ENCODE measurements at places on chromosomes 7 and 10. TPM values are rescaled to one million over a fixed set of nuclear protein-coding genes. Genes with fewer than 3 reads are reported as not detected.

DNA sequence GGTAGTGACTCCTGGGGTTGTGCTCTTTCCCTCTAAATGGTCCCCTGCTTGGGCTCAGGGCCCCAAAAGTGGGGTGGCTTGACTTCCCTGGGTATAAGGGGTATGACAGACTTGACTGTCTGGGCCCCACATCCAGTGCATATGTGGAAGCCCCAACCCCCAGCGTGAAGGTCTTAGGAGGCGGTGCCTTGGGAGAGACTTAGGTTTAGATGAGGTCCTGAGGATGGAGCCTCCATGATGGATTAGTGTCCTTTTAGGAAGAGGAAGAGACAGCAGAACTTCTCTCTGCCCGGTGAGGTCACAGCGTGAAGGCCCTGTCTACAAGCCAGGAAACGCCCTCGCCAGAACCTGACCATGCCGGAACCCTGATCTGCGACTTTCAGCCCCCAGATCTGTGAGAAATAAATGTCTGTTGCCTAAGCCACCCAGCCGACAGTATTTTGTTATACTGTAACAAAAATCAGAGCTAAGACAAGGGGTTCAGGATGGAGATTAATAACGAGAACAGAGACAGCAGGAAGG is 23.8 kb downstream of the PODXL start:
- no peak for DNase-seq

HOXA4 gene
- 24.6 TPM for polyA plus RNA-seq

C7orf57 gene
- polyA plus RNA-seq = not detected

C10orf62 gene
- not detected for polyA plus RNA-seq

DNA sequence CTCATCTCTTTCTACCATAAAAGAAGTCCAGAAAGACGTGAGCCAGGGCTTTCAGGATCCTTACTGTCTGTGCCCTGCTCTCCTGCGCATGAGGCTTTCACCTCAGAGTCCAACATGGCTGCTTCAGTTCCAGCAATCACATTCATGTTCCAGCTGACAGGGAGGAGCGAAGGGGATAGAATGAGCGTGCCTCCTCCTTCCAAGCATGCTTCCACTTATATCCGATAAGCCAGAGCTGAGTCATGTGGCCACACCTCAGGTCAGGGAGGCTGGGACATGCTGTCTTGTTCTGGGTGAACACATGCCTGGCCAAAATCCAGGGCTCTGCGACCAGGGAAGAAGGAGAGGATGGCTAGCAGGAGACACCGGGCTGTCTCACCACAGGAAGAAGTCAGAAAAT is 248.2 kb downstream of the SKAP2 start:
- no peak for DNase-seq

DNA sequence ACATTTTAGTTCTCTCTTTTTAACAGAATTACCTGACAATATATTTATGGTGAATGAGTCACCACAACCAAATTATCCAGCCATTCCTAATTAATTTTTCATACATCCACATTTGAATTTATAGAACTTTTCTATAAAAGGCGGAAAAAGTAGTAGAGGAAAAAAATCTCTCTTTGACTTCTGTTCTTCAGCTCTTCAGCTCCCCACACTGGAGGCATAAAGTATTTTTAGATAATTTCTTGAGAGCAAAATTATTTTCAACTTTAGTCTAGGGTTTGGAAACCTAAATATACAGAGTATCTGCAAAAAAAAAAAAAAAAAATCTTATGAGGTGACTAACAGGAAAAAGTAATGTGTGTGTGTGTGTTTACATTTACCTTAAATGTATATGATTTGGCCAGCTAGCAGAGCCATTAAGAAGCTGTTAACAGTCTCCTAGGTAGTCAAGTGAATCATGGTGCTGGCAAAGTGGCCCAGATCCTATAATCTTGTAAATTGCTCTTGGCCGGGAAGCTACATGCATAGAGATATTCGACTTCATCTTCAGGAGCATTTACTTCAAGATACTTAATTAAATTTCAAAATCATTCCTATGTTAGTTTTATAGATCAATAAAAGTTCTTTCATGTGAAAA is 383.1 kb upstream of the STEAP1 start:
- no peak for DNase-seq

- DNase-seq = no peak
Observed at GRCh38 chr7:77439572-77439971, 23.4 kb upstream of the GSAP start.

DNA sequence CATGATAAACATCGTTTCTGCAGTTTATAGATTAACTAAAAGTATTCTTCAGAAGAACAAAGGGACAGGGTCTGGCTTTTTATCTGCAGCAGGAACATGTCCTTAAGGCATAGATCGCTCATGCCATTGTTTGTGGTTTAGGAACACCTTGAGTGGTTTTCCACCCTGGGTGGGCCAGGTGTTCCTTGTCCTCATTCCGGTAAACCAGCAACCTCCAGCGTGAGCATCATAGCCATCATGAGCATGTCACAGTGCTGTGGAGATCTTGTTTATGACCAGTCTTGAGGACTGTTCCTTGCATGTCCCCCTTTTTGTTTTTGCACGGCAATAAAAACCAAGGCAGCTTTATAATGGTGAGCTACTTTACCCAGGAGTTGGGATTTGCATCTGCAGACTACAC is 33.9 kb downstream of the STOX1 start:
- no peak for DNase-seq

GRCh38 chr10:29186221-29186620 is 102.6 kb upstream of the LYZL1 start:
- DNase-seq = no peak

DNA sequence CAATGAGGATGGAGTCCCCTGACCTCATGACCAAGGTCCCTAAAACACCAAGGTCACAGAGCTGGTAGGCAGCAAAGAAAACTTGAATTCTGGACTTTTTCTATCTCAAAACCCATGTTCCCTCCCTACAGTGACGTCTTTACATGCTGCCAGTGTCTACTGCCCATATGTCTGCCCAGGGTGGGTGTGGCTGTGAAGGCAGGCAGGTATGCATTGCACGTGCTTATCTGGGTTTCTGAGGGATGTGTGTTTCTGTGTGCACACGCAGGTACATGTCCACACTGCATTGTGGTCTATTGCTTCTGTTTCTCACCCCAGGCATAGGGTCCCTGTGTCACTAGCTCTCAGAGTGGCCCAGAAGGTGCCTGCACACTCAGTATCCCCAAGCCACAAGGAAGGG is 13.5 kb downstream of the ATP6V1F start:
- DNase-seq = no peak

GRCh38 chr7:85456254-85456653 is 269.4 kb upstream of the SEMA3D start:
- DNase-seq = no peak

DNA sequence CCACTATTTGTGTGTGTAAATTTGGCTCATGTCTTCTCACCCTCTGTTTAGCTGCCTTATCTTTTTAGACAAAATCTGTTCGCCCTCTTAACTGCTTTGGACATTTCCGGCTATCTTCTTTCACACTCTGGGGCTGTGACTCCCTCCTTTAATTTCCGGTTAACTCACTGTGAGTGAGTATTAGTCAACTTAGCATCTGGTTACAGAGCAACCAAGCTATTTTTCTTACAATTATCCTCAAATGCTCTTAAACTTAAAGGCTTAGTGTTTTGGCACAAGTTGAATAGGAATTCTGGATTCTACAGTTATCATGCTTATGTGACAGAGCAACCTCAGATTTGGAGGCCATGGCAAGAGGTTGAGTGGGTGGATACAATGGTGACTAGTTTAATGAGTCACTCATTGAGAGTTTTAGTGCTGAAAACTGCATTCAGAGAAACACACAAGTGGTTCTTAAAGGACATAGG is 177.6 kb upstream of the SEMA3A start:
- DNase-seq = no peak

GRCh38 chr10:92573091-92573797 is 649 bp downstream of the IDE start:
- DNase-seq = peak; percentile 15

DNA sequence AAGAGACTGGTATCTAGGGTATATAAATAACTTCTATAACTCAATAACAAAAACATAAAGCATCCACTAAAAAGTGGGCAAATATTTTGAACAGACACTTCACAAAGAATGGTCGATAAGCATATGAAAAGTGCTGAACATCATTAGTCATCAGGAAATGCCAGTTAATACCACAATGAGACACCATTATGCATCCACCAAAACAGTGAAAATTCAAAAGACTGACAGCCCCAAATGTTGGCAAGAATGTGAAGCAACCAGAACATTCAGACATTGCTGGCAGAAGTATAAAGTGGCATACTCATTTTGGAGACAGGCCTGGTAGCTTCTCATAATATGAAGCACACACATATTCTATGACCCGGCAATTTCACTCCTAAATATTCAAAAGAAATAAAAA is 26.5 kb upstream of the GSAP start:
- DNase-seq = no peak

- no peak for DNase-seq
Observed at GRCh38 chr10:1520909-1521565, 216.3 kb downstream of the ADARB2 start.

FAM185A gene
- 6.5 TPM for polyA plus RNA-seq

DNA sequence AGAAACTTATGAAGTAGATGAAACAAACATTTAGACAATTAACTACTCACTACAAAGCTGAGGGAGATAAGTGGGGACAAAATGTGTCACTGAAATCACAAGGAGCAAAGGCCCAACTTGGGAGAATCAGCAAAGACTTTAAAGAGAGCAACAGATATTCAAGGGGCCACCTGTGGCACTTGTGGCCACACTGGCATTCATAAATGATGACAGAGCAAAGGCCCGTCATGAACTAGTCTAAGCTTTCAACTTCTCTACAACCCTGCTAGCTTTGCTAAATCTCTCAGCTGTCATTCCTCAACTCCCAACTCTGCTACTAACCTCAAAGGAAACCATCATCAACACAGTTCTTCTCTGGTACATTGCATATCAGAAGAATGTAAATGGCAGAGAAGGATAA is 178.4 kb downstream of the CPEB3 start:
- no peak for DNase-seq

GRCh38 chr7:73704640-73705550 is 14.6 kb downstream of the STX1A start:
- DNase-seq = no peak

DNA sequence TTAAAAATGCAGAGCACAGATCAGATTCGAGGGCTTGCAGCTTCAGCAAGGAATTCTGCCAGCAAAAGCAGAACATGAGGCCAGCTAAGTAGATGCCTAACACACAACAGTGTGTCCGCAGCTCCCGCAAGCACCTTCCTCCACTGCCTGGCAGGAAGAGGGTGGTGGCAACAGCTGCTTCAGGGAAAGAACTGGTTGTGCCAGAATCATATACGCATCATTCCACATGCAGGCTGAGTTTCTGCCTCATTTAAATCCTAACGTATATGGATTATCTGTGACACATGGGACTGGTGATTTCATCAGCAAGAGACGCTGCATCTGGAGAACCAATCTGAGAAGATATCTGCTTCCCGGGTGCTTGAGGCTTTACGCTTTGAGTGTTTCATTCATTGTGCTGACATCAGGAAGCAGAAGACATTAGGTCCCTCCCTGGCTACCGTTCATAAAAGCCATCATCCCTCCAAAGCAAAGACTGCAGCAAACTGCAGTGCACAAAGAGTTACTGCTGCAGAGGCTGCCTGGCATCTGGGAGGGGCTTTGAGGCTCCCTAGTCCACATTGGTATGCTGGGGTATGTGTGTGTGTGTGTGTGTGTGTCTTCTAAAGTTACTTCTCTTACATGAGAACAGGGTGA is 78.8 kb downstream of the FAM13C start:
- DNase-seq = no peak

DNA sequence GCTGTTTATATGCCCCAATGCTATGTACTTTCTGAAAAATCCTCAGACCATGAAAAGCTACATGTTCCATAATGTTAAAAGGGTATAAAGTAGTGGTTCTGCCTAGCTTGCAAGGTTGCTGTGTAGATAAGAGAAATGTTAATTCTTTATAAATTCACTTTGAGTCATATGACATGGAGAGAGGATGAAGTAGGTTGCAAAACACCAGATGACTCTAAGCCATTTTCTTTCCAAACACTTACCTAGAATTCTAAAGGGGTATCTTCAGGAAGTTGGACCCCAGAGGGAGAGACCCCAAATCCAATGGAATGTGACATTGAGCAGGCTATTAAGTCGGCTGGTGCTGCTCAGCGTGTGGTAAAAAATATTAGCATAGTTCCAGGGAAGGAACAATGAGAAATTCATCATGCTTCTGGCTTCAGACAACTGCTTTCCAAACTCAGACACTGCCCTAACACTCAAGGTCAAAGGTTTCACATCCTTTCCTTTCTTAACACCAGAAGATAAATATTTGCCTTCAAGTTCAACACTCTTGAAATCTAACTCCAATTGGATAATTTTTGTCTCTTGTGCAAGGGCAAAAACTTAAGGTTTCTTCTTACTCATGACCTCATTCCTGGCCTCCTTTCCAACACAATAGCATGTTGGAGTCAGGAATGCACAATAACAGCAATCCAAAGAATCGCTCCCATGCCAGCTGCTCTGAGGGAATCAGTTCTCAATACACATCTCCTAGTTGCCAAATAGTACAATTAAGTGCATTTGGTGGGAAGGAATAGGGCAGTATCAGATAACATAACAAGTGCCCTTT is 100.7 kb upstream of the AFAP1L2 start:
- peak; percentile 57 for DNase-seq

- DNase-seq = no peak
Observed at GRCh38 chr7:34718867-34719266, 60.8 kb downstream of the NPSR1 start.

ACSM6 gene
- not detected for polyA plus RNA-seq

NPVF gene
- polyA plus RNA-seq = not detected

- peak; percentile 33 for DNase-seq
Observed at GRCh38 chr7:81447351-81447952, 322.4 kb downstream of the HGF start.

DNA sequence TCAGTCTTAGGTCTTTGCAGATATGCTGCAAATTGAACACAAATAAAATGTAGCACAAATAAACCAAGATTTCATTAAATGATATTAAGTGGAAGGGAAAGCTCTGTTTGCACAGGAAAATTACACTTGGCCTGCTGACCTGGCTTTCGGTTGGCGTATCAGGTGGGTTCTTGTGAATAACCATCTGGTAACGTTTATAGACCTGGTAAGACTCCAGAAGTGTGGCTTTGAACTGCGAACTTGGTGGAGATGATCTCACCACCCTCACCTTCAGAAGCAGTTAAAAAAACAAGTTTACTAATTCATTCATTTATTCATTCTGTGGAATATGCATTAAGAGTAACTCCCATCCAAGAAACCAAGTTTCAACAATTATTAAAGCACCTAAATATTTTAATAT is 28.1 kb downstream of the ATE1 start:
- DNase-seq = no peak

TMEM196 gene
- polyA plus RNA-seq = not detected

GNG11 gene
- 24.7 TPM for polyA plus RNA-seq

SPDYE11 gene
- 1.9 TPM for polyA plus RNA-seq

GRCh38 chr7:125668321-125668993 is 738.8 kb upstream of the POT1 start:
- DNase-seq = no peak

TMEM229A gene
- 0.09 TPM for polyA plus RNA-seq

MYL7 gene
- 5.1 TPM for polyA plus RNA-seq

- no peak for DNase-seq
Observed at GRCh38 chr10:68151453-68151852, 42.2 kb downstream of the MYPN start.

- DNase-seq = peak; percentile 95
Observed at GRCh38 chr10:94362360-94363250, at the start of gene NOC3L. Gene NOC3L, minus strand, starts transcription at chr10:94362939. Its CDS starts 101 bp downstream, at chr10:94362838.

SPDYE9 gene
- polyA plus RNA-seq = 1.9 TPM
